ENCODE measurements at places on chromosomes 13 and 19. TPM values are rescaled to one million over a fixed set of nuclear protein-coding genes. Genes with fewer than 3 reads are reported as not detected.
A peak's percentile ranks its signal among the peaks of the same experiment; 100 is the strongest.

DNA sequence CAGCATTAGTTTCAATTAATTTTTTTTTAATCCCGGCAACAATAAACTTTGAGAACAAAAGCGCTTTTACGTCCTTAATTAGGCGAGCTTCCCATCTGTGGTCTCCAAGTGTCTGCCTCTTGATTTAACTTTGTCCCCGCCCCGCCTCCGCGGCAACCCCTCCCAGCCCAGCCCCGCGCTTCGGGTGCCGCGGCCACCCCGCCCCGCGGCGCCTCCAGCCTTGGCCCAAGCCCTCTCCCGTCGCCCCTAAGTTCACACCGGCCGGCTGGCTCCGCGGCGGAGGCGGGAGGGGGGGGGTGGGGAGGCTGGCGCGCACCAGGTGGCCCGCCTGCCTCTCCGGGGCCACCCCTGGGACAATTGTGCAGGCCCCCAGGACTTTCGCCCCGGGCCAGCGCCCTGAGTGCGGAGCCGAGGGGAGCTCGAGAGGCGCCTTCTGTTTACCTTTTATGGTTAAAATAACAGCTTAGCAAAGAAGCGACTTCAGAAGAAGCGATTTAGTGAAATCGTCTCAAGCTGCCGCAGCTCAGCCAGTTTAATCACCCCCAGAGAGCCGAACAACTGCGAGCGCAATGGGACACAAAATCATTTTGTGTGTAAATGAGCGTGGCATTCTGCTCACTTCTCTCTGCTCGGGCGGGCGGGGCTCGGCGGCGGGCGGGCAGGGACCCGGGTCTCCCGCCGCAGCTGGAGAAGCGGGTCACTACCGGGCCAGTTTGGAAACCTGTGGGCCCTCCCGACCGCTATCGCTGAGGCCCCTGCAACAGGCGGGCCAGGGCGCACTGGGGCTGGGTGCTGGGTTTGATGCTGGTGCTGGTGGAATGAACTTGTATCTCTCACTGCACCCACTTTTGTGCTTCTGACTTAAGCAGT lies 1.4 kb downstream of the KCTD15 start:
- no peak for DNase-seq
- H3K4me3 ChIP-seq, result peak overlapping the region; percentile 84
- peaks cover 2% of the 10 kb centered on the region for H3K36me3 ChIP-seq
- peak overlapping the region; percentile 77 for H3K27ac ChIP-seq
- peaks cover 19% of the 10 kb centered on the region for H3K4me1 ChIP-seq

The FOXO1 gene
- 31.7 TPM for total RNA-seq

The CYP4F8 gene
- total RNA-seq, result not detected

The SBK2 gene
- 0.97 TPM for total RNA-seq

DNA sequence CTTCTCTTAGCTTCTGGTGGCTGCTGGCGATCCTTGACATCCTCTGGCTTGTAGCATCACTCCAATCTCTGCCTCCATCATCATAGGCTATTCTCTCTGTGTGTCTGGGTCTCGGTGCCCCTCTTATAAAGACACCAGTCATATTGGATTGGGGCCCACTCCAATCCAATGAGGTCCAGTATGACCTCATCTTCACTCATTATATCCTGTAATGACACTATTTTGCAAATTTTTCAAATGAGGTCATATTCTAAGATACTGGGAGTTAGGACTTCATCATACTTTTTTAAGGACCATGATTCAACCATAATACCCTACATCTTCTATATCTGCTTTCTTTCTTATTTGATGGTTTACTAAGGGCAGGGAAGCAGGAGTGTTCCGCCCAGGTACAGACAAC lies 12.0 kb upstream of the SLC46A3 start:
- H3K4me3 ChIP-seq, result no peak overlapping the region
- no peaks in the 10 kb centered on the region for H3K36me3 ChIP-seq
- peaks cover 5% of the 10 kb centered on the region for H3K27me3 ChIP-seq
- no peak for DNase-seq
- H3K4me1 ChIP-seq, result peaks cover 3% of the 10 kb centered on the region

- peaks cover 18% of the 10 kb centered on the region for H3K36me3 ChIP-seq
- no peaks in the 10 kb centered on the region for H3K27me3 ChIP-seq
- no peak overlapping the region for H3K27ac ChIP-seq
- DNase-seq, result no peak
- H3K4me1 ChIP-seq, result peaks cover 13% of the 10 kb centered on the region
Observed at GRCh38 chr13:73772449-73773167, 361.6 kb downstream of the KLF12 start.

The MYO16 gene
- 0.18 TPM for total RNA-seq

The POSTN gene
- 451 TPM for total RNA-seq

GRCh38 chr13:99909836-99910619 lies 61.5 kb downstream of the ZIC5 start:
- peaks cover 11% of the 10 kb centered on the region for H3K4me1 ChIP-seq
- H3K36me3 ChIP-seq, result no peaks in the 10 kb centered on the region
- no peak overlapping the region for H3K4me3 ChIP-seq

DNA sequence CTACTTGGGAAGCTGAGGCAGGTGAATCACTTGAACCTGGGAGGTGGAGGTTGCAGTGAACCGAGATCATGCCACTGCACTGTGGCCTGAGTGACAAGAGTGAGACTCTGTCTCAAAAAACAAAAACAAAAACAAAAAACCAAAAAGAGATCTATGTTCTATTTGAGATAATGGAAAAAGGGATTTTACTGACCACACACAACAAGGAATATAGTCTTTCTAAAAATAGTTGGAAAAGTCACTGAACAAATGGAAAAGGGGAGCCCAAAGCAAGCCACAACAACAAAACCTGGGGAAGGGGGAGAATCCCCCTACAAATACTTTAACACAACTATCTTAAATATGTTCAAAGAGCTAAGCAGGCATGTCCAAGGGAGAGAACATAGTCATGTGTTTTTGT lies 37.3 kb downstream of the ZNF558 start:
- no peak overlapping the region for H3K4me3 ChIP-seq
- H3K27me3 ChIP-seq, result no peaks in the 10 kb centered on the region
- no peak for DNase-seq
- H3K4me1 ChIP-seq, result no peaks in the 10 kb centered on the region
- peaks cover 7% of the 10 kb centered on the region for H3K36me3 ChIP-seq

DNA sequence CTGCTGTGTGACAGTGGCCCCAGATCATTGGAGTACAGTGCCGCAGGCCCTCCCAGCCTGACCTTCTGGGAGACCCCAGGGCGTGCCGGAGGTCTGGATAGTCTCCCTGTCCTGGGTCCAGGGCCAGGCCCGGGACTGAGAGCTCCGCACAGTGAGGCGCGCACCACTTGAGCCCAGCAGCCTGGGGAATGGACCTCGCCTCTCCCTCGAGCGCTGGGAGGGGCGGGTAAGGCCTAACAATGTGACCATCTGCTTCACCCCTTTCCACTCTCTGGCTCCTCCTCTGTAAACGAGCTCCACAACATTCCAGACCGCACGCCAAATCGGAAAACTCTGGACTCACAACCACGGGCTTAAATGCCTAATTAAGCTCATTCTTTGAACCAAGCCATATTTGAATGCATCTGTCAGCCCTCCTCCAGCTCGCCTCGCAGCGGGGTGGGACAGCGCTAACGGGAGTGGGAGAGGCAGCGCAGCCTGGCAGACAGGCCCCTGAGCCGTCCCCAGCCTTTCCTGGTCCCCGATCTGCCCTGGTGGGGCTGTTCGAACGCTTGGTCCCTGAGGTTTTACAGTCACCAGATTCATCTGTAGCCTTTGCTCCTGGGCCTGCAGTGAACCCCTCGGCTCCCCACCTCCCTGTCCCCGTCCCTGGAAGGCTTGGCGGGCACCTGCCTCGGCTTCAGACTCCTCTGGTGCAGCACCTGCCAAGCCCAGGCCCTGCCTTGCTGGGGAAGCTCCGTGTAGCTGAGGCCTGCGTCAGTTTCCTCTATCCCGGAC lies 120.7 kb upstream of the VSTM2B start:
- H3K4me3 ChIP-seq, result peak overlapping the region; percentile 47
- peak; percentile 37 for DNase-seq
- no peaks in the 10 kb centered on the region for H3K36me3 ChIP-seq
- peaks cover 50% of the 10 kb centered on the region for H3K4me1 ChIP-seq

The ZNF541 gene
- total RNA-seq, result 0.81 TPM

- no peak overlapping the region for H3K27ac ChIP-seq
- H3K4me1 ChIP-seq, result no peaks in the 10 kb centered on the region
- H3K4me3 ChIP-seq, result no peak overlapping the region
- no peak for DNase-seq
- H3K27me3 ChIP-seq, result no peaks in the 10 kb centered on the region
Observed at GRCh38 chr13:63364159-63364558, 1948.5 kb upstream of the PCDH20 start.

- H3K27me3 ChIP-seq, result peaks cover 15% of the 10 kb centered on the region
- no peak overlapping the region for H3K4me3 ChIP-seq
- peaks cover 7% of the 10 kb centered on the region for H3K4me1 ChIP-seq
- no peak overlapping the region for H3K27ac ChIP-seq
- no peaks in the 10 kb centered on the region for H3K36me3 ChIP-seq
Observed at GRCh38 chr13:30151388-30151787, 156.0 kb downstream of the KATNAL1 start.

GRCh38 chr13:90049989-90050671 lies 1297.4 kb upstream of the MIR17HG start:
- no peak overlapping the region for H3K27ac ChIP-seq
- no peaks in the 10 kb centered on the region for H3K4me1 ChIP-seq
- H3K27me3 ChIP-seq, result no peaks in the 10 kb centered on the region
- peaks cover 2% of the 10 kb centered on the region for H3K36me3 ChIP-seq
- no peak for DNase-seq
